ENCODE measurements at places on chromosomes 13 and 19.

DNA sequence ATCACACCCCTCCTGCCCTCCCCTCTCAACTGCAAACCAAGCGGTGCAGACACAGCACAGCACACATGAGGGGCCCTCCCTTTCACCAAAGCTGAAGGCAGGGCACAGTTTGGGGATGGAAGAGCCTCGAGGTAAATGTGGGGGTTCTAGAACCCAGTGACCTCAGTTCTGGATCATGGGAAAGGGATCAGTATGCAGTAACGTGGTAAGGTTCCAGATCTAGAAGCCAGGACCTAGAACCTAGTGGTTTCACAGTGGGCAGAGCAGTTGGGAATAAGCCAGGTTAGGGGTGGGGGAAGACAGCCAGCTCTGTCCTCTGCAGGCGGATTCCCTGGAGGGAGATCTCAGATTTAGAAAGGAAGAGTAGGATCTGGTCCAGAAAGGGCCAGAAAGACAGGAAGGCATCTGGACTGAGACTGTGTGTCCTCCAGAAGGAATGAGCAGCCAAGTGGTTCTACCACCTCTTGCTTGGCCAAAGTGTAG lies 3.1 kb downstream of the FTL start:
- no peak for DNase-seq

- no peak for DNase-seq
Observed at GRCh38 chr13:45349438-45349837, 8.5 kb upstream of the TPT1 start.

DNA sequence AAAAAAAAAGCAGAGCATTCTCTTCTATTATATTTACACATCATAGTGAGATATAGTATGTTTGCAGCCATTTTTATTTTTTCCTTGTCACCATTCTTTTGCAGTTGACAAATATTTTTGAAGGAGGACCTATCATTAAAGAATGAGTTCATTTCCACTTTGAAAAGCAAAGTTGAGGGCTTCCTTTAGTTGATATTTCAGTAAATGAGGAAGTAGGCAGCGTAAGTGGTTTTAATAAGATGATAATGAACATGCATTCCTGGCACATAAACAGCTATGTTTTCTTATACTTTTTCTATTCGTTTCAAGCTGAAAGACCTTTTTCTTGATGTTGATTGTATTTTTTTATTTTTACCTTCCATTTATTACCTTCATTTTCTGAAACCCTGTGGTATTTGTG lies 66.2 kb downstream of the ZMYM2 start:
- no peak for DNase-seq

- DNase-seq = no peak
Observed at GRCh38 chr19:16593181-16593580, 21.0 kb upstream of the SLC35E1 start.

- no peak for DNase-seq
Observed at GRCh38 chr19:45630463-45630862, 8.7 kb downstream of the EML2 start.

DNA sequence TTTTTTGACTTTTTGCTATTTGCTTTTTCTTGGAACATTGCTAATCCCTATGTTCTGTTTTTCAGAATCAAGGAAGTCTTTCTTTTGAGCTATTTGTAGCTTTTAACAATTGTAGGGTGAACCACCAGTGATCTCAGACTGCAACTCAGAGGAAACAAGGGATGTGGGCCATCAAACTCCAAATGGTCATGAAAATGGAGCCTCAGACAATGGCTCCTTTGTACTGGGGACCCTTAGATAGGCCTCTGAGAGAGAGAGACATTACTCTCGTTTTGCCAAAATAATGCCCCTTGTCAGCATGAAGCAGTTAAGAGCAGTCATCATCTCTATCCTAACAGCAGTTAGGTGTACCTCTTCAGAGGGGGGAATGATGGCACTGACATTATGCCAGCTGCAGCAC lies 56.4 kb upstream of the GJB6 start:
- no peak for DNase-seq

- no peak for DNase-seq
Observed at GRCh38 chr19:55314396-55314795, 10.7 kb downstream of the TMEM150B start.

- no peak for DNase-seq
Observed at GRCh38 chr13:77470986-77471385, 64.5 kb upstream of the SCEL start.

DNA sequence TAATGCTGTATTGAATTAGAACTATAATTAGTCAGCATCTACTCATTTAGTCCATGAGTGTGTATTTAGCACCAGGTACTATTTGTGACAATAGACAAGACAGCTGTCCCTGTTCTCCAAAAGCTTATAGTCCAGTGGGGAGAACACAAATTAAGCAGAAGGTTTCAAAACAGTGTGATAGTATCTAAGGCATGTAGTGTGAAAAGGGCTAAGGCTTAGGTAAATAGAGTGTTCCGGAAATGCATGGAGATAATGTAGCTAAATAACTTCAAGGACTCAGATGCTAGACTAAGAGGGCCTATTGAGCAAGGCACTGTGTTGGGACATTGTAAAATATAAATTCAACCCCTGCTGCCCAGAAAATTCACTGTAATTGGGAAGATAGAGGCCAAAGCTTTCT lies 144.1 kb upstream of the MIR17HG start:
- DNase-seq = no peak

DNA sequence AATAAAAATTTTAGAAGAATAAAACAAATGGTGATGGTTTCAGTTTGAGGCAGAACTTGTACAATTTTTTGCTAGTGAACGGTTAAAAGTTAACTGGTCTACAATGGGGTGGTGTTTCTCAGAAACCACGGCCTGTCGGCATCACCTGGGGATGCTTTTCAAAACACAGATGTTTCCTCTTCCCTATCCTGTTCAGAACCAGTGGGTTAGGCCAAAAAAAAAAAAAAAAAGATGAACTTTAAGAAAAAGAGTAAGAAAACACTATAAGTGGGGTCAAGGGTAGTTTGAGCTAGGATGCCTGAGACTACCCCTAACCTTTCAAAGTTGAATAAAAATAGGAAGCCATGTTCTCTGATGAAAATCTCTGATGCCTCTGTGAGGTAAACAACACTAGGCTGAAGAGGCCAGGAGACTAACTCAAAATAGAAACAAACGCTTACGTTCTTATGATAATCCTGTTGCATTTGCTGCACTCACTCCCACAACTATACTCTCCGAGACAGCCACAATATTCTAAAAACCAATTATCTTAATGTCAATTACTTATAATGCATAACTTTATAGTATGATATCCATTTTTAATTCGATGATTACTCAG lies 3.3 kb downstream of the MTIF3 start:
- no peak for DNase-seq

- no peak for DNase-seq
Observed at GRCh38 chr13:112058519-112058873, 8.5 kb upstream of the SOX1 start.

All from anterior cingulate cortex (tissue), 58 donors.